ENCODE measurements at places on chromosomes 1 and 21. TPM values are rescaled to one million over a fixed set of nuclear protein-coding genes. Genes with fewer than 3 reads are reported as not detected.

The KCTD3 gene
- 4.7 TPM for total RNA-seq

The GSTM5 gene
- 0.81 TPM for total RNA-seq

The CRABP2 gene
- total RNA-seq, result 2.5 TPM

The APCS gene
- not detected for total RNA-seq

The DNAJC28 gene
- total RNA-seq, result 0.55 TPM

The FBLIM1 gene
- total RNA-seq, result not detected

The LIN28A gene
- total RNA-seq, result not detected

The TCHH gene
- not detected for total RNA-seq

The GBP4 gene
- total RNA-seq, result 60.6 TPM

The S100A7 gene
- not detected for total RNA-seq

The S100A4 gene
- total RNA-seq, result 96.1 TPM

The RNF187 gene
- total RNA-seq, result 339 TPM

All from activated T-cell treated with anti-CD3 and anti-CD28 coated beads, Interleukin-2, amount 50 U/mL, for 72 hours (primary cell).